Bladder microvascular endothelial cell (primary cell): ENCODE measurements at places on chromosomes 2 and 18. TPM values are rescaled to one million over a fixed set of nuclear protein-coding genes. Genes with fewer than 3 reads are reported as not detected.

LDAH gene
- 11.7 and 45.4 TPM in 2 replicates for total RNA-seq

POMC gene
- total RNA-seq: 0.76 and 1.5 TPM in 2 replicates

CAMKMT gene
- 2.6 and 4.7 TPM in 2 replicates for total RNA-seq

HOXD12 gene
- total RNA-seq: not detected in 2 replicates
